ENCODE measurements at places on chromosomes 2 and 18.

DNA sequence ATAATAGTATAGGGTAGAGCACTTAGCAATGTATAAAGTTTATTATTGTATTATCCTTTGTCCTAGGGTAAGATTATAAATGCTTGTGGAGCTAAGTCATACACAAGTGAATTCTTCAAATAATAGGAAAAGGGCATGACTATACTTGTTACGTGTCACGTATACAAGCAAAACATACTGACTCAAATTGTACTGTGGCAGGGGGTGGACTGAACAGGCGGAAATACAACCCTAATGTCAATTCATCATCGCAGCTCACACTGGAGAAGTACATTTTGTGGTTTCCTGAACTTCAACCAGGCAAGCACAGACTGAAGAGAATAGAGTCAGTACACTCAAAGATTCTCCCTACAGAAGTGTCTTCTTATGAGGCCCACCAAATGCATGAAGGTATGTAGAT lies 201.0 kb downstream of the MBD2 start:
- DNase-seq: no peak

DNA sequence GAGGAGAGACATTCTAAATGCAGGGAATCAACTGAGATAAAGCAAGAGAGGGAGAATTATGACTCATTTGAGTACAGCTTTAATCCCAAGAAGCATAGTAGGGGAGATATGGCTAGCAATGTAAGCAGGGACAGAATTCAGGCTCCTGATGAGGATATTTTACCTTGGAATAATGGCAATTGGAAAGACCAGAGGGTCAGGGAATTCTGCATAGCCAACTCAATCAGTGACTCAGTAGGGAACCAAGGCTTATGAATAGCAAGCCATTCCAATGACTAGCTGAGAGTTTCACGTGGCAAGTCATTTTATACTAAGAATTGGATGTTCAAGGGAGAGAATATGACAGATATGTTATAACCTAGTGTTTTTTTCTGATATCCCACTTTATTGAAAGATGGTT lies 563.8 kb upstream of the NETO1 start:
- DNase-seq: no peak

- no peak for DNase-seq
Observed at GRCh38 chr2:239232195-239232578, 168.6 kb downstream of the HDAC4 start.

- DNase-seq: no peak
Observed at GRCh38 chr2:235639428-235639773, 145.6 kb downstream of the AGAP1 start.

GRCh38 chr2:159251296-159252173 lies 35.0 kb downstream of the WDSUB1 start:
- DNase-seq: no peak

GRCh38 chr2:153106802-153107477 lies 371.6 kb downstream of the RPRM start:
- DNase-seq: no peak

GRCh38 chr2:160510617-160511016 lies 17.0 kb upstream of the RBMS1 start:
- no peak for DNase-seq

DNA sequence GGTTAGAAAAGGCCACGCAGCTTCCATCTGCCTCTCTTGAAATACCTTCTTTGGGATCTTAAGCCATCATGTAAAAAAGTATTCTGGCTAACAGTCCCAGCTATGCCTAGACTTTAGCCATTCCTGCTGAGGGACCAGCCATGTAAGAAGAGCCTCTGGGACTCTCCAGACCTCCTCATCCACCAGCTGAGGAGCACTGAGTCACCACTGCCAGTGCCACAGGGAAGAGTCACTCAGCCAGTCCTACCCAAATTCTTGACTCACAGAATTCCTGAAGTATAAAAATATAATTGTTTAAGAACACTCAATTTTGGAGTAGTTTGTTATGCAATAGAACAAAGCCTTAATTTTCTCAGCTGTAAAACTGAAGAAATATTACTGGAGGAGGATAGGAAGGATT lies 436.7 kb downstream of the ZEB2 start:
- no peak for DNase-seq

All from esophagus squamous epithelium (tissue), 5 donors.